Stomach (tissue), 19 donors: ENCODE measurements at places on chromosomes 7 and 10. TPM values are rescaled to one million over a fixed set of nuclear protein-coding genes. Genes with fewer than 3 reads are reported as not detected.

C10orf62 gene
- not detected for total RNA-seq

PSD gene
- total RNA-seq = 24.6 TPM

EGFR gene
- 43.4 TPM for total RNA-seq

WEE2 gene
- 0.37 TPM for total RNA-seq

XRCC2 gene
- 0.89 TPM for total RNA-seq

PGAM1 gene
- 122 TPM for total RNA-seq

GPR26 gene
- total RNA-seq = not detected

CAMK2B gene
- total RNA-seq = 4.6 TPM

LHFPL3 gene
- total RNA-seq = 0.55 TPM

EDRF1 gene
- total RNA-seq = 18.4 TPM

EPO gene
- total RNA-seq = not detected

ANKRD2 gene
- total RNA-seq = not detected

ZPBP gene
- total RNA-seq = not detected

ACBD7 gene
- total RNA-seq = not detected

PTF1A gene
- 1.3 TPM for total RNA-seq

GPRIN2 gene
- 3.5 TPM for total RNA-seq

HKDC1 gene
- 5.8 TPM for total RNA-seq

ELFN1 gene
- total RNA-seq = 0.43 TPM

SPDYE8 gene
- 0.18 TPM for total RNA-seq

GPR146 gene
- 4.1 TPM for total RNA-seq

PDK4 gene
- 697 TPM for total RNA-seq

TMEM243 gene
- total RNA-seq = 68.8 TPM

PIK3AP1 gene
- 14.5 TPM for total RNA-seq

ASAH2B gene
- total RNA-seq = not detected

GHRHR gene
- total RNA-seq = not detected
